Naive thymus-derived CD4-positive, alpha-beta T cell (primary cell): ENCODE measurements at places on chromosomes 2 and 18.

GRCh38 chr2:6771634-6772611 is 93.8 kb downstream of the CMPK2 start:
- no peak for DNase-seq

GRCh38 chr18:24417480-24417879 is 9.0 kb upstream of the IMPACT start:
- DNase-seq, result no peak

DNA sequence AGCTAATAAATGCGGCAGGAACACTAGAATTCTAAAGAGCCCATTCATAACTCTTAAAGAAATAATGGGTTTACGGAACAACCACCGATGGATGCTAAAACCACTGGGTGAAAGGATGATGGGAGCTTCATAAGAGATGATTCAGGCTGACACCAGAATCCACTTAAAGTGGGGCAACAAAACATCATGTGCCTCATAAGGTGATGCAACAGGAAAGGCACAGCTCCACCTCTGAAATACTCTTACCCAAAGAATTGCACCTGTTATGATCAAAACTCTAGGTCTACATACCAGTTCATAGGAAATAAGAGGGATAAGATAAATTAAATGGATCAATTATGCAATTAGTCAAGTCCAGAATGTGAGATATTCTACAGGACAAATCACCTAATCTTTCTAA is 131.4 kb downstream of the DHRS9 start:
- no peak for DNase-seq

GRCh38 chr2:98140210-98140609 is 53.2 kb downstream of the VWA3B start:
- DNase-seq, result no peak

- no peak for DNase-seq
Measured at GRCh38 chr18:58596265-58596681, 32.6 kb downstream of the ALPK2 start.
